ENCODE measurements at places on chromosomes 16 and 17.

DNA sequence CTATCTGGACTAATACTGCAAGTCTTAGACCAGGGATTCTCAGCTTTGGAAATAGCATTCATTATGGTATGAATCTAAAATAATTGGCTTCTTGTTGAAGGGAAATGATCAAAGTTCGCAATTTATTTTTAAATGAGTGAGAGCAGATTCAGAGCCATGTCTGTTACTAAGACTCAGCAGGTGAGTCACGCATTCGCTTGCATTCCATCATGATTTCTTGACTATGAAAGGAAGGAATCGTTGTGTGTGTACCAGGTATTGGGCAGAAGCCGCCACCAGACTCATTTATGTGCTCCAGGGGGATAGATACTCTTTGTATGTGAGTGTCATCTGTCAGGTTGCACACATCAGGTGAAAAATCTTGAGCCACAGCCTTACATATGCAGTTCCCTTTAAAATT is 10.8 kb downstream of the GSG1L2 start:
- DNase-seq = no peak

- no peak for DNase-seq
These were observed 555.5 kb downstream of the WWOX start for GRCh38 chr16:78654929-78655328.

GRCh38 chr17:45261577-45262515 is at the start of gene SPATA32:
Gene SPATA32 (minus strand): TSS chr17:45262094. CDS start chr17:45262016, 78 bp downstream.
- no peak for DNase-seq

- DNase-seq = peak; percentile 77
These were observed 204.6 kb downstream of the STX8 start for GRCh38 chr17:9371019-9371418.

DNA sequence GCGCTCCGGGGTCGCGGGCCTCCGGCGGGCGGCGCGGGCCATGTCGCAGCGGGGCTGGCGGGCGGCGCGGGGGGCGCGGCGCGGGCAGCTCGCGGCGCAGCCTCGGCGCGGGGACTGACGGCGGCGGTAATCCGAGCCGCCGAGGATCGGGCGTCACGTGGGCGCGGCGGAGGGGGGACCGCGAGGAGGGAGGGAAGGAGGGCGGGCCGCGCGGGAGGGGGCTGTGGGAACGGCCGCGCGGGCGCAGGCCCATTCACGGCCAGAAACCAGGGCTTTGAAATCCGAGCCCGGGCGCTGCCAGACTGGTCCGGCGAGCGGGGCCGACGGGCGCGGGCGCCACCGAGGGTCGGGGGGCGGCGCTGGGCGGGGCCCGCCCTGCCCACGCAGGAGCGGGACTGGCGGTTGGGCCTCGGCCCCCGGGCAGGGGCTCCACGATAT is at the start of gene MTSS2:
TSS of gene MTSS2 (minus strand) at position 116 of the 438 bp plus-strand sequence. CDS start 262 bp downstream, outside the sequence.
- peak; percentile 68 for DNase-seq

GRCh38 chr16:24689128-24689527 is 40.3 kb upstream of the TNRC6A start:
- DNase-seq = no peak

DNA sequence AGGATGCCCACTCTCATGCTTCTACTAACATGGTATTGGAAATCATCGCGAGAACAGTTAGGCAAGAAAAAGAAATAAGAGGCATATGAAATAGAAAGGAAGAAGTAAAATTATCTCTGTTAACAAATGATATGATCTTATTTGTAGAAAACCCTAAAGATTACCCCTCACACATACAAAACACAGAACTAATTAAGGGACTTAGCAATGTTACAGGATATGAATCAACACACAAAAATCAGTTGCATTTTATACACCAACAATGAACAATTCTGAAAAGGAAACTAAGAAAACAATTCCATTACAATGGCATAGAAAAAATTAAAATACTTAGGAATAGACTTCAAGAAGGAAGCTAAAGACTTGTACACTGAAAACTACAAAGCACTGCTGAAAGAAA is 2.7 kb upstream of the CAPNS2 start:
- no peak for DNase-seq

- DNase-seq = peak; percentile 90
These were observed 21.7 kb downstream of the KNOP1 start for GRCh38 chr16:19696328-19696727.

DNA sequence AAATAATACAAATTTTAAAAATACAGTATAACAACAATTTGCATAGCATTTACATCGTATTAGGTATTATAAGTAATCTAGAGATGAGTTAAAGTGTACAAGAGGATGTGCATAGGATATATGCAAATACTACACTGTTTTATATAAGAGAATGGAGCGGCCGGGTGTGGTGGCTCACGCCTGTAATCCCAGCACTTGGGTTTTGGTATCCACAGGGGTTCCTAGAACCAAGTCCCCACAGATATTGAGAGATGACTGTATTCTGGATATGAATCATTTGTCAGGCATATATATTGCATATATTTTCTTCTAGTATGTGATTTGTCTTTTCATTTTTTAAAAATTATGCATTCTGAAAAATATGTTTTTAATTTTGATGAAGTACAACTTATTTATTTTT is 77.5 kb upstream of the MSI2 start:
- DNase-seq = no peak

DNA sequence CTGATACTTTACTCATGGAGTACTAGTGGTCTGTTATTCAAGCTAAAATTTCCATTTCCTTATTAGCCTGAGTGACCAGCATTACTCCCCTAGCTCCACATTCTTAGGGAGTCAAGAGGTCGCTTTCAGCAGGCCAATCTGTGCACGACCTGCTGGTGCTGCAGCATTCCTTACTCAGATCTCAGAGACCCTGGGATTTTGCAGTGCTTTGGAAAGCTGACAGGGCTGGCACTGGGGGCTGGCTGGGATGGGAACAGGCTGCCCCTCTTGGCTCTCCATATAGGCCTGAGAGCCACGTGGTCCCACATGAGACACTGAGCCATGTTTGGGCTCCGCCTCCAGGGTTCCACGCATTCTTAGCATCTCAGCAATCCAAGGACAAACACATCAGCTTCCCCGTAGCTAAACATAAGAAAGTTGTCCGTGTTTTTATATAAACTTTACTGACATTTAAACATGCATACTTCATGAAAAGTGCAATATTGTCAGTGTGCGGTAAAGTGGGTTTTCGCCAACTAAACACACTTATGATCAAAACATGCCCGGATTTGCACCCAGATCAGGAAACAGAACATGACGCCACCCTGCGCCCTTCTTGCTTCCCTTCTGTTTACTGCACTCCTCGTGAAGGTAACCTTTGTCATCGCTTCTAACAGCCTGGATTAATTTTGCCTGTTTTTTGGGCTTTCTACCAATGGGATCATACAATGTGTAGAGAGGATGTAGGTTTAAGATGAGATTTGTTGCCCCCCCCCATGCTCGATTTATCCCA is 254.5 kb upstream of the CACNG5 start:
- DNase-seq = no peak

- no peak for DNase-seq
These were observed 14.4 kb upstream of the EEF2K start for GRCh38 chr16:22191532-22192260.

- no peak for DNase-seq
These were observed 35.8 kb downstream of the CPPED1 start for GRCh38 chr16:12767897-12768296.

- no peak for DNase-seq
These were observed 108.1 kb upstream of the ERCC4 start for GRCh38 chr16:13811834-13812233.

- DNase-seq = no peak
These were observed 21.3 kb upstream of the MFSD6L start for GRCh38 chr17:8820311-8821010.

DNA sequence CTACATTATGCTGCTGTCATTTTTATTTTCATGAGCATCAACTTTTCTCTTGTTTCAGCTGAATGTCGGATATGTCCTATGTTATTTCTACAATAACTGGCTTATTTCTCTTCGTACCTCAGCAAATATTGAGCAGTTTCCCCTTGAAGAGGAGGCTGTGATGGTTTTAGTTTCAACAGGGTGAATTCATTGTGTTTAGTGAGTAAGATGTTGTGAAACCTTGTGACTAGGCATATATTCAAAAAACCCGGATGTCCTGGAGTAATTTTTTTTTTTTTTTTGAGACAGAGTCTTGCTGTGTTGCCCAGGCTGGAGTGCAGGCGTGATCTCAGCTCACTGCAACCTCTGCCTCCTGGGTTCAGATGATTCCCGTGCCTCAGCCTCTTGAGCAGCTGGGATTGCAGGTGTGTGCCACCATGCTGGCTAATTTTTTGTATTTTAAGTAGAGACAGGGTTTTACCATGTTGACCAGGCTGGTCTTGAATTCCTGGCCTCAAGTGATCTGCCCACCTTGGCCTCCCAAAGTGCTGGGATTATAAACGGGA is 11.1 kb downstream of the CPD start:
- no peak for DNase-seq

DNA sequence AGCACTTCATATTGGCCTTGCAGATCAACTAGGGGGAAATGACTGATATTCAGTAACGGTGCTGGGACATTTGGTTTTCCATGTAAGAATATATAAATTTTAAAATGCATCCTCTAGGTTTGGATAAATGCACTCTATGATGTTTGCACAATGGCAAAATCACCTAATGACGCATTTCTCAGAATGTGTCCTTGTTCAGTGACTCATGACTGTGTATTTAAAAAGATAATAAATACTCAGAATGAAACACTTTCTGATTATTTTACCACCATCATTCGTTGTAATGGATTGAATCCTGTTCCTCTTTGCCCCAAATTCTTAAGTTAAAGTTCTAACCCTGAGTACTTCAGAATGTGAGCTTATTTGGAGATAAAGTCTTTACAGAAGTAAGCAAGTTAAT is 17.2 kb upstream of the ADGRG1 start:
- DNase-seq = no peak

GRCh38 chr16:30746638-30747175 is 1.5 kb upstream of the PHKG2 start:
- no peak for DNase-seq

DNA sequence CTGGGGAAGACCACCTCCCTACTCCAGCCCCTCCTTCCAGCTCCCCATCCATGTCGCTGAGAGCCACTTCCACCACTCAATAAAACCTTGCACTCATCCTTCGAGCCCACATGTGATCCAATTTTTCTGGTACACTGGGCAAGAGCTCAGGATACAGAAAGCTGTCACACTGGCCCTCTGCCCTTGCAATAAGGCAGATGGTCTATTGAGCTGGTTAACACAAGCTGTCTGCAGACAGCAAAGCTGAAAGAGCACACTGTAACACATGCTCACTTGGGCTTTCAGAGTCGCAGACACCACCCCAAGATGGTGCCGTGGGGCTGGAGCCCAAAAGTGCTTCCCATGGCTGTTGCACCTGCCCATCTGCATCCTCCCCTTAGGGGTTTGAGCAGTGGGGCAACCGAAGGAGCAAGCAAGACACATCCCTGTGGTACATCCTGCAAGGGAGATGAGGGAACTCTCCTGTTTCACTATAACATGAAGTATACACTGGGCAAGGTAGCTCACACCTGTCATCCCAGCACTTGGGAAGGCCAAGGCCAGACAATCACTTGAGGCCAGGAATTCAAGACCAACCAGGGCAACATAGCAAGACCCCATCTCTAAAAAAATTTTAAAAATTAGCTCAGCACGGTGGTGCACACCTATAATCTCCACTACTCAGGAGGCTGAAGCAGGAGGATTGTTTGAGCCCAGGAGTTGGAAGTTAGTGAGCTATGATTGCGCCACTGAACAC is 52.8 kb upstream of the C17orf78 start:
- no peak for DNase-seq

- DNase-seq = no peak
These were observed 13.3 kb downstream of the WFIKKN2 start for GRCh38 chr17:50848711-50849110.

DNA sequence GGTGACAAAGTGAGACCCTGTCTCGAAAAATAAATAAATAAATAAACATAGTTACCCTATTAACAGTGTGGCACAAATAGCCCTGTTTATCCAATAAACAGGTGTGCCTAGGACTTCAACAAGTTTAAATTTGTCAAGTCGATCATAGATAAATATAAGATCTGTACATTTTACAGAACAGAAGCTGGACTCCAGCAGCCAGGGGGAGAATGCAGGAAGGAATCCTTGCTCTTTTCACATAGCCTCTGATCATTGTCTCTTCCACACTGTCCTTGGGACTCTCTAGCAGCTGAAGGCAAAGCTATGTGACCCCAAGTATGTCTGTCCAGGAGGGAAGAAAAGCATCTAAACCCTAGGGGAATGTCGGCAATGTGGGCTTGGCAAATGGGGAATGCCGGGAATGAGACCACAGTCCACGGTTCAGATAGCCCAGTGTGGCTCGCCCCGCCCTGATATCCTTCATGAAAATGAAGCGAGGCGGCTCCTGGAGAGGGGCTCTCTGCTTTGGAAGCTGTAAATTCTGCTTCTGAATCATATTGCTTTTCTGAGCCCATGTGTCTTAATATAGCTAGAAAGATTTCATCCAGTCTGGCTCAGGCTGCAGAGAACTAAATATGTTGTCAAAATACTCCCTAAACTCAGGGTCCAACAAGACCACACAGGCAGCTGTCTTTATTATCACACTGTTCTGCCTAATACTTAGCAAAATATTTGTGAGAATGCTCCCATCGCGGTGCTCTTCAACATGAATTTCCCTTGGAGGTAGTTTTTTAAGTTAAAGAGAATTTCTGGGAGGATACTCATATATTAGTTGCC is 24.9 kb upstream of the GRB2 start:
- no peak for DNase-seq

GRCh38 chr17:15255713-15256454 is 9.2 kb downstream of the PMP22 start:
- no peak for DNase-seq

GRCh38 chr16:46962629-46963028 is 10.8 kb downstream of the DNAJA2 start:
- DNase-seq = no peak

DNA sequence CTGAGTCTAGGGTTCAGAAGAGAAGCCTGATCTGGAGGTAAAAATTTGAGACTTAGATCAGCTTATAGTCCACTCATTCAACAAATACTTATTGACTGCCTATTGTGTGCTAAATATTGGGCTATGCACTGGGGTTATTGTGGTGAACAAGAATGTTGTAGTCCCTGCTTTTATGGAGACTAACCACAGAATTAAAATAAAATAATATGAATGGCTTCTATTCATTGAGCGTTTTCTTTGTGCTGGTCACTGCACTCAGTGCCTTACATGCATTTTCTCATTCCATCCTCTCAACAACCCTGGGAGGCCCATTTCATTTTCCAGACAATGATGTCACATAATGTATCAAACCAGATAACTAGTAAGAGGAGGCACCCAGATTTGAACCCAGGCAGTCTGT is 4.8 kb downstream of the NEK8 start:
- DNase-seq = no peak

DNA sequence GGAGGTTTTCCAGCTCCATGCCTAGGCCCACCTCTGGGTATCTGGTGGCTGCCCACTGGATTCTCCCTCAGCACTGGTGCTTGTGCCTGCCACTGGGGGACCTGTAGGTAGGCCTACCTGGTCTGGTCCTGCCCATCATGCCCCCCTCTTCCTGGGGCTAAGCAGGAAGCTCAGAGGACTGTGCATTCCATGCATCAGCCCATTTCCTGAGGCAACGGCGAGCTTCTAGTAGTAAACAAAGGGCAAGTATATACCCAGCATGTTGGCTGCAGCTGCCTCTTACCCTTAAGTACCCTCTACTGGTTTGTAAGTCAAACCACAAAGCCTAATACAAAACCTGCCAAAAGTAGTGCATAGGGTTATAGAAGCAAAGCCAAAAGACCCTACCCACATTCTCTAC is 37.5 kb downstream of the SDR42E1 start:
- peak; percentile 4 for DNase-seq

GRCh38 chr17:41913798-41914197 is 5.0 kb downstream of the ACLY start:
- no peak for DNase-seq

Measured in DMS153 (cell line).